ENCODE measurements at places on chromosomes 16 and 17. TPM values are rescaled to one million over a fixed set of nuclear protein-coding genes. Genes with fewer than 3 reads are reported as not detected.

The XYLT1 gene
- total RNA-seq, result 56.7 TPM

- no peak for DNase-seq
These were observed 1.3 kb downstream of the RILP start for GRCh38 chr17:1648173-1648962.

The ZNF263 gene
- 34.7 TPM for total RNA-seq

The HS3ST4 gene
- total RNA-seq, result not detected

The PTX4 gene
- total RNA-seq, result not detected

DNA sequence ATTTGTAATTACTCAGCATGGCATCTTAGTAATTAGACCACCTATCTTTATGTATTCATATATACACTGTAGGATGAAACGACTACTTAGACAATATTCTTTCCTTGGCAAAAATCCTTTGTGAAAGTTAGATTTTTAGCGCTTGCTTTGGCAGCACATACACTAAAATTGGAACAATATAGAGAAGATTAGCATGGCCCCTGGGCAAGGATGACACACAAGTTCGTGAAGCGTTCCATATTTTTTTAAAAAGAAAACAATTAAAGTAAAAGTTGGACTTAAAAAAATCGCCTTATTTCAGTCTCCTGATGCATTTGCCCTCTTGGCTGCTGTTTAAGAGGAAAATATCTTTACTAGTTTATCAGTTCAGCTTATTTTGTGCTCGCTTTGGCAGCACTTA is 10.5 kb downstream of the IGSF6 start:
- DNase-seq, result no peak

DNA sequence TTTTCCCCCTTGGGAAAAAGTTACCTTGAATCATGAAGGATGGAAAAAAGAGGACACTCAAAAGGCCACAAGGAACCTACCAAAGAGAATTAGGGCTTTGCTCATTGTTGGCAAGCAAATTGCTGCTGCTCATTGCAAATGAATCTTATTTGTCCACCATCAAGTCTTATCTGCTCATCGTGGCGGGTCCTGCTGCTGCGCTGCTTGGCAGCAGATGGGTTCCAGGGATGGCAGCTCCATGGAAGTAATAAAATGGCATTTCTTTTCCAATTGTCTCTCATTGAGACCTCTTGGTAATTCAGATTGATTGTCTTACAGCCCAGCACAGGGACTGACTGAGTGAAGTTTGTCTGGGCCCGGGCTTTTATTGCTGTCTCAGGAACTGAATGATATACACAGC is 118.7 kb downstream of the MRM1 start:
- DNase-seq, result no peak

The PKMYT1 gene
- total RNA-seq, result 116 TPM

Data from activated naive CD8-positive, alpha-beta T cell treated with anti-CD3 and anti-CD28 coated beads, Interleukin-2, amount 10 ng/mL, durations not matched to agents 7 days and 5 days (primary cell).